ENCODE measurements at places on chromosomes 13 and 19.

DNA sequence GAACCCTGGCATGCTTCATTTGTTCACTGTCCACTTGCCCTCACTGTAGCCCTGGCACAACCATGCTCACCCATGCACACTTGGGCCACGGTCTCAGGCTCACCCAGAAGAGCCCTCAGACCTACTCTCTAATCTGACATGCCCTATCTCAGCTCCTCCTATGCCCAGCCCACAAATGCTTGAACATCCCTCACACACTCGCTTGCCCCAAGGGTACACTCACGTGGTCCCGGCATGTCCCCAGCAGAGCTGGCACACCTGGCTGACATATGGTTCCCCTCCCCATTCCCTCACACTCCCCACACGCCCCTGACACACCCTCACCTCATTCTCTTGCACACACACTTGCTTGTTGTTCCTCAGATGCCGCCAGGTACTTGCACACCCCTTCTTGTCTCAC, 55.7 kb downstream of the MAP4K1 start:
- no peak for DNase-seq

DNA sequence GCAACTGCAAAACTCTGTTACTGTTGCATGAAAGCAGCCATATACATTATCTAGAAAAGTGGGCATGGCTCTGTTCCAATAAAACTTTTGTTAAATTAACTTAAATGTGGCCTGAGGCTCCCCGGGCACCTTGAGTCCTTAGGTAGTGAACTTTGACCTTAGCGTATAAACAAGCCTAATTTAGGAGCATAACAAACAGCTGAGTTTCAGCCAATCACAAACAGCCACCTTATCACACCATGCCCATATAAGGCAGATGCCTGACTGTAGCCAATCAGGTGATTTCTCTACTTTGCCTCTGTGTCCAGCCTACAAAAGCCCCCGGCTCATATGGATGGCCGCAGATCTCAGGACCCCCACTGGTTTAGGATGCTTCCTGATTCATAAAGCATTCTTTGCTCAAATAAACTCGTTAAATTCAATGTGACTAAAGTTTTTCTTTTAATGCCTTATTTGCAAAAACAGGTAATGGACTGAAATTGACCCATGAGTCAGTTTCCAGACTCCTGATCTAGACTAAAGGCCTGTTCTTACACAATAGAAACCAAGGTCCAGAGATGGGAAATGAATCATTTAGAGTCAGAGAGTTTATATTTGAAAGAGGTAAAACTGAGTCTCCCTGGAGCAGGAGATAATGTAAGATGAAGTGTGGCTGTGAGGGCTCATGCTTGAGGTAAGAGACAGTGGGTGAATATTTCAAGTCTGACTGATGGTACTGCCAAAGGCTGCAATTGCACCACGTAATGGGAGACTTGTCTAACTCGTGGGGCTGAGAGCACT, 130.2 kb downstream of the FGF9 start:
- no peak for DNase-seq

GRCh38 chr13:107216046-107216755, 648.3 kb upstream of the ARGLU1 start:
- DNase-seq, result no peak

DNA sequence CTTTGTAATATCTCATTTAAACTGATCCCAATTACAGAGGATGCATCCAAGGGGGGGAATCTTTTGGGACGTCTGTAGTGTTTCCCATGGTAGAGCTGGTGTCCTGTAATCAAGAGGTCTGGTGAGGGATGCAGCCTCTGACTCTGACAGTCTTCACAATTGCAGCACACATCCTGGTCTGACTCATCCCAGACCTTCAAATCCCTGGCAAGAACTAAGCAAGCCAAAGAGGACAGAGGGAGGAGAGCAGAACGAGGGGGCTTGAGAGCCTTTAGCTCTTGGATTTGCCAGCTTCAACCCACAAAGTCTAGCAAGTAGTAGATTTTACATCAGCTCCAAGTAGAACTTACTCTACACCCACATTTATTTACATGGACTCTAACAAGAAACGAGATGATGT, 17.3 kb upstream of the FCGBP start:
- DNase-seq, result no peak

GRCh38 chr19:28034936-28035335, 1178.0 kb downstream of the UQCRFS1 start:
- DNase-seq, result no peak

DNA sequence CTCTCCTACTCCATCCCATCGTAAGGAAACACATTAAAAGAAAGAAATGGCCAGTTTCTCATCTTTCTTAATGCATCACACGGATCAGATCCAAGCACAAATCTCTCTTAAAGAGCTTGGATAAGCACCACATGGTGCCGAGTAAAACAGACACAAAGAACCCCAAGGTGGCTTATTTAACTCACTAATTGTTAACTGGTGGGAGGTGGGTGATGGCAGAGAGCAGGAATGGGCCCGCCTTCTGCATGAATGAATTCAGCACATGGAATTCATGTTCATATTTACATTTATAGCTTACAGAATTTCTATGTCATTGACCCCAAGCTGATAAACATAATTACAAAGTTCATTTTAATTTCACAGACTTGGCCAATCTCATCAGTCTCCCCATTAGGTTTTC, 89.9 kb downstream of the MZT1 start:
- DNase-seq, result no peak

DNA sequence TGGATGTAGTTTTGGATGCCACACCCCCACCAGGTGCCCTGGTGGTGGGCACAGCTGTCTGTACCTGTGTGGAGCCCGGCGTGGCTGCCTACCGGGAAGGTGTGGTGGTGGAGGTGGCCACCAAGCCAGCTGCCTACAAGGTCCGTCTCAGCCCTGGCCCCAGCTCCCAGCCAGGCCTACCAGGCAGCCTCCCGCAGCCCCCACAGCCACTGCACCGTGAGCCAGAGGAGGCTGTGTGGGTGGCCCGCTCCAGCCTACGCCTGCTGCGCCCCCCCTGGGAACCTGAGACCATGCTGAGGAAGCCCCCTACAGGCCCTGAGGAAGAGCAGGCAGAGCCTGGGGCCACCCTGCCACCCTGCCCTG, 3.5 kb downstream of the CIC start:
- no peak for DNase-seq

Data from GM04503 (cell line).